GM10248 (cell line): ENCODE measurements at places on chromosomes 12 and 14.

DNA sequence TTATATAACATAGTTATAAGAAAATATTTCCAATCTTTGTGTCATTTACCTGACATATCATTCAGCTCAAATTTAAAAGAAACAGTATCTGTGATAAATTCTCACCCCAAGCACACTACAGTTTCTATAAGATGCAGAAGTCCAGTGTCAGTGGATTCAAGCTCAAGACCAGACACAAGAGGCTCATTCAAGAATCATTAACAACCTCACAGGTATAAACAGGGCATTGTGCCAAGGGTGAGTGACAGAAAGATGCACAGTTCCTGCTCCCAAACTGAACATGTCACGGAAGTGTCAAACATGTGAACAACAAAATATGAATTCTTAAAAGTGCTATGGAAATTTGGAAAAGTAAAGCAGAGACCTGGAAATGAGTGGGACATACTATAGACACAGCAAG lies 12.8 kb downstream of the ATP2B1 start:
- peak; percentile 4 for DNase-seq

DNA sequence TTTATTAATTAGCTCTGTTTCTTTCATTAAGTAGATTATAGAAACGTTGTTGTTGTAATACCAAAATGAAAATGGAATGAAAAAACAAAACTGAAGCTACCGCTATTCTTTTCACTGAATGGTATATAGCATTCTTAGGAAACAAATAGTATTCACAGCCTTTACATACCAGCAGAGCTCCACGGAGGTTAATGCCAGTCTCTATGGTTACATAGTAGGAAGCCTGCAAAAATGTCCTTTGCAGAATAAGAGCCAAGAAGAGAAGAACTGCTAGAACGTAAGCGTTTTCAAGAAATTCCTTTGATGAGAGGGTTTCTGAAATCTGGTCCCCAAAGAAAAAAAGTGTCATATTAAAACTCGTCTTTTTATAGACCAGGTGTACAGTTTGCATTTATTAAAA lies 30.6 kb downstream of the ABCC9 start:
- no peak for DNase-seq

DNA sequence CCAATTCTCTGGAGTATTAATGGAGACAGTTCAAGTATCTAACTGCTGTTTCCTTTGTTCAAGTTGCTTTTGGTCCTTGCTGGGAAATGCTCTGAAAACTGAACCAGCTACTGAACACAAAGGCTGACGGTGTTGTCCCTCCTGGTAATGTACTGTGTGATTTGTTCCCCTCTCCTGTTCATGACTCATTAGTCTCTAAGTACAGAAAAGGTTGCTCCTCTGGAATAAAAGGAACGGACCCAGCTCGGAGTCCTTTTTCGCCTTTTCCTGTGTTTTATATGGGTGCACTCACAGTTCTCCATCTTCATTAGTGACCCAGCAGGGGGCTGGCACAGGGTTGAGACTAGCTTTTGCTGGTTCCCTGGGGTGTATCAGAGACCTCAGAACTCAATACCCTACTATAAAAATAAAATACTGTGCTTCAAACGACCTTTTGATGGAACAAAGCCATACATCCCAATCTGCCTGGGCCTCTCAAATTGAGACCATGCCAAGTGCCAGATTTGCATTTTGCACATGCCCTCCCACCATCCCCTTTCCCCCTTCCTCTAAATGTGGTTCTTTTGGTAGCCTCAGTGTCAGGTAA lies 269.7 kb downstream of the RAD51B start:
- no peak for DNase-seq

DNA sequence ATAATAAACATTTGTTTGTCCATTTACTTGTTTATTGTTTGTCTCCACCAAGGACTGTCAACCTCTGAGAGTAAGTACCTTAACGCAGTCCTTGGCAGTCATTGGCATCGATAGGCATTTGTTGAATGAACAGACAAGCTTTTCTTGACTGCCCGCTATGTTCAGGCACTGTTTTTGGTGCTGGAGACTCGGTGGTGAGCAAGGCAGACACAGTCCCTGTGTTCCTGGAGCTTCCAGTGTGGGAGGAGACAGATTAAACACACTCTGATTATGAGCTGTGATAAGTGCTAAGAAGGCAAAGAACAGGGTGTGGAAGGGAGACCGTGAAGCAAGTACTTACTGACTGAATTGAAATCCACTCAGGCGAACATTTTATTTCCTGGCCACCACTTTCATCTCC lies 1.2 kb downstream of the ATP6V0A2 start:
- no peak for DNase-seq

DNA sequence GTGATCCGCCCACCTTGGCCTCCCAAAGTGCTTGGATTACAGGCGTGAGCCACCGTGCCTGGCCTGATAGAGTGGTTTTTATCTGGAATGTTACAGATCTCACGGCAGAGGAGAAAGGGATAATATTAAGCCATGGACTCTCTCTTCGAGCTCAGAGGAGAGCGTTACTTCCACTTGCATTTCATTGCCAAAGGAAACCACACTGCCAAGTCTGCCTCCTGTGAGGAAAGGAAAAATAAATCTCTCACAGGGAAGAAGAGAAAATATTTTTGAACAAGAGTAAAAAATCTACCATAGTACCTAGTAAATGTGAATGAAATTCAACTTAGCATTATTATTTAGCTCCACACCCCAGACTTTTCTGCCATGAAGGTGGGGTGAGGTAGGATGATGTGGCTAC lies 319.2 kb upstream of the PRICKLE1 start:
- DNase-seq: no peak

GRCh38 chr12:124993626-124994436 lies at the start of gene BRI3BP:
Gene BRI3BP (plus strand): TSS chr12:124993645. CDS start chr12:124993791, 146 bp downstream.
- peak; percentile 46 for DNase-seq

GRCh38 chr14:89428546-89429198 lies 11.6 kb upstream of the FOXN3 start:
- DNase-seq: no peak

DNA sequence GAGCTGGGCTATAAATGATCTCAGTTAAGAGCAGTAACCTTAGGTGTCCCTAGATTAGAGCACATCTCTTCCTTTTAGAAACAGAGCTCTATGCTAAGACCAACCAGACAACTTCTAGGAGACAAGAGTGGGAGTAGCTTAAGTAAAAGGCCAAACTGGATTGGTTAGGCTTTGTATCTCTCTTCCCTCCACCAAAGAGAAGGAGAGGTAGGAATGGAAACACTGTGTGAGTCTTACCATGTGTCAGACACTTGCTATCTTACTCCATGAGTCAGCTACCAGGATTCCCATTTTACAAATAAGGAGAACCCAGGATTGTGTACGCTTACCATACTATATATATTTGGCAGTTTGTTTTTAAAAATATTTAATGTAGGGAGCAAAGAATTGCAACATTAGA lies 122.9 kb downstream of the PAX9 start:
- DNase-seq: no peak

DNA sequence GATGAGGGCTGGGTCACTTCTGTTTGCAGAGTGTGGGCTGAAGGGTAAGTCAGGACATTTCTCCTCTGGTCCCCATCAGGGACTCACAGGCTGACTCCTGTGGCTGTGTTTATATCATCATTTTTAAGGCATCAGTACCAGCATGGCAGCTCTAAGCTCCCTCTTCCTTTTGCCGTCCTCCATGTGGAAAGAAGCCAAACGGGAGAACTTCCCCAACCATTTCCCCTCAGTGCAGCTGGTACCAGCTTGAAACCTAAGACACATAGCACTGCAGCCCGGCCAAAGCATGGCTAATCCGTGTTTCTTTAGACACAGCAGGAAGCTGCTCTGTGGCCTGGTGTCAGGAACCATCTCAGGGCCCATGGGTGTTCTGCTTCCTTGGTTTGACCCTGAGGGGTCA lies 31.9 kb upstream of the ATP2A2 start:
- DNase-seq: no peak

DNA sequence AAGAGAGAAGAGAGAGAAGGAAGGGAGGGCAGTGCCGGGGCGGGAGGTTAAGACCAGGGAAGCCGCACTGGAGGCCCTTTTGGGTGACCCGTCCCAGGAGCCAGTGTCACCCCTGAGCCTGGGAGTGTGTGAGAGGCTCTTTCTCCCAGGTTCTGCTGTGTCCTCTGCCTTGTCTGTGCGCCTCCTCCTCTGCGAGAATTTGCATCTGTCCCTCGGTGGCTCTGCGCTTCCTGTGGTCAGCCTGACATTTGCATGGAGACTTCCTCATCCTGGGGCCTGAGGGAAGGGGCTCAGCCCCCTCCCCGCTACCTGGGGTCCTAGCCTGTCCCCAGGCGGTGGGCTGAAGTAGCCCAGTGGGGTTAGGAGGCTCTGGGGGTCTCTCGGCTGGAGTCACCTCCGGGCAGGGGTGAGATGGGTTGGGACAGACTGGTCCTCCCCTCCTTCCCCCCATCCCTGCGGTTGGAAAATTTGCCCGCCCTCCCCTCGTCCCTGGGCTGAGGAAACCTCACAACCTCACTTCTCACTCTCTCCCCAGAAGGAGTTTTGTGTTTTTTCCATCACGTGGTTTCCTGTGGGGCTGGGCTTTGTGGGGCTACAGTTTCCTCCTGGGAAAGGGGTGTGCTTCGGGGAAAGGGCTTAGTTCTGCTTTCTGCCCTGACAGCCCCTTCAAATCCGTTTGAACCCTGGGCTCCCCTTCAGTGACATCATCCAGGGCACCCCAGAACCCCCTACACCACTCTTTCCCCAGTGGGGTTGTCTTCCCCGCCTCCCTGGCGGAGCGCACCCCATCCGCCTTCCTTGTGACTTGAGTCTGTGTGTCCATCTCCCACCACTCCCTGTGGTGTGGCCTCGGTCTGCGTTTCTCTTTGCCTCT lies 2.5 kb downstream of the PTPN6 start:
- peak; percentile 80 for DNase-seq

GRCh38 chr12:79452906-79453305 lies 237.9 kb downstream of the PAWR start:
- DNase-seq: no peak

- DNase-seq: no peak
These were observed 527.7 kb downstream of the RPS29 start for GRCh38 chr14:49058511-49058910.

DNA sequence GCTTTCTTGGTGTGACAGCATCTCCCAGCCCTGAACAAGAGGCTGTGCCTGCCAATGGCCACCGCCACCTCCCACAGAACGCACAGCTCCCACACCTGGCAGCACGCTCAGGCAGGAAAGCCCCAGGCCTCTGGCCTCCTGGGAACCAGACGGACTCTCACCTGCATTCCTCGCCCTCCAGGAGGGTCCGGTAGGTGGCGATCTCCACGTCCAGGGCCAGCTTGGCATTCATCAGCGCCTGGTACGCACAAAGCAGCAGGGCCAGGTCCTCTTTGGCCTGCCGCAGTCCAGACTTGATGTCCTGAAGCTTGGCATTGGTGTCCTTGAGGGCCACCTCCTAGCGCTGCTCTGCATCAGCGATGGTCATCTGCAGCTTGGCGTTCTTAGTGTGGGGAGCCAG lies 12.1 kb upstream of the KRT77 start:
- DNase-seq: no peak

- peak; percentile 82 for DNase-seq
These were observed at the start of gene ALG10 for GRCh38 chr12:34022079-34022830. Gene ALG10 (plus strand): TSS chr12:34022496. CDS start chr12:34022600, 104 bp downstream.

DNA sequence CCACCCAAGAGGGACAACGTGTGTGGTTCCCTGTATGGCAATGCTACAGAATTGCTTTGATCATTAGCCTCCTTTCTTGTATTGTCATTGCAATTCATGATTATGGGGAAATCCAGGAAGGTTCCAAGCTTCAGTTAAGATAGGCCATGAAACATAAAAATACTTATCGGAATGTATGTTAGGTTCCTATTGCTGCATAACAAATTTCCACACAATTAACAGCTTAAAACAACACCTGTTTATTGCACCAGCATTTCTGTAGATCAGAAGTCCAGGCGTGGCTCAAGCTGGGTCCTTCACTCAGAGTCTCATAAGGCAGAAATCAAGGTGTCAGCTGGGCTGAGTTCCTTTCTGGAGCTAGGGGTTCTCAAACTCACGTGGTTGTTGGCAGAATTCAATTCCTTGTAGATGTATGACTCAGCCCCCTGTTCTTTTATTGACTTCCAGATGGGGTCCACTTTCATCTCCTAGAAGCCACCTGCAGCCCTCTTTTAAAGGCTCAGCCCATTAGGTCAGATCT lies 365.6 kb upstream of the TMPO start:
- no peak for DNase-seq

GRCh38 chr12:54981796-54982195 lies 2.8 kb downstream of the TESPA1 start:
- DNase-seq: peak; percentile 31

DNA sequence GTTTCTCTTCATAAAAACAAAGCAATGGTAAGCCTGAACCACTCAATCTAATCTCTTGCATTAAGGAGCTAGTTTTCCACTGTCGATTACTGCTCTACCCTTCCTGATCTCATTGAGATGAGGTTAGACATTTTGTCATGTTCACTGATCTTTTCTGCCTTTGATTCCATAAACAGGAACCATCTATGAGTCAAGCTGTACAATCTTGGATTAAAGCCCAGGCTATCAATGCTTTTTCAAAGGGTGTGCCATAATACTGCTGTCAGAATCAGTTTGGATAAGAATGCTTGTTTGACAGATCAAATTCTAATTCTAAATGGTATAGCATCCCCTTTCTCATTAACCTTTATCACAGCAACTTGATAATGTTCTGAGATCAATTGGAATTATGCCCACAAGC lies 16.1 kb downstream of the GRIP1 start:
- no peak for DNase-seq

DNA sequence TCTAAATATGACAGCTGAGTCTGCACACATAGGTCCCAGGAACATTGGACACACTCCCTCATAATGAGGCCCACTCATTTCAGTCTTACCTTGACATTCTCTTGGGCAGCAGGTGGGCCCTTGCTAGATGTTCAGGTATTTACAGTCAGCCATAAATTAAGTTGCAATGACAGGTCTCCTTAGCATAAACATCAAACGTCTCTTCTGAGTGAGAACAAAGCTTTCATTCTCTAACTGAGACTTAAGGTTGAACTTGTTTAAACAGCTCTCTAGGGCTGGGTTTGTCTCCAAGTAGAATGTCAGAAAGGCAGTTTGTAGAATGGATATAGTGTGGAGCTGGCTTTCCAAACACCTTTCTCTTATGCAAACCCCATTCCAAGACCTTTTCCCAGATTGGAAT lies 10.3 kb downstream of the ACVR1B start:
- DNase-seq: no peak

DNA sequence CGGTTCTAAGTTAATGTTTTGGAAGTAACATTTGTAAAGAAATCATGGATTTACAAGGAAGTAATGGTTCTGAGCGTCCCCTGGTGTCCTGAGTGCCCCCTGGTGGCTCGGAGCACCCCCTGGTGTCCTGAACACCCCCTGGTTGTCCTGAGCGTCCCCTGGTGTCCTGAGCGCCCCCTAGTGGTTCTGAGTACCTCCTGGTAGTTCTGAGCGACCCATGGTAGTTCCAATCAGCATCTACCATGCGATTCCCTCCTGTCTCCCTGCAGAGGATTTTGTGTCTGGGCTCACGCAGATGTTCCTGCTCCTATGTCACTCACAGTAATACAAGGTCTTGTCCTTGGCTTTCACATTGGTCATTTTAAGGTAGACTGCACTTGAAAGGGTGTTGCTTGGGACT lies 1352.9 kb downstream of the TMEM121 start:
- peak; percentile 67 for DNase-seq
